HCT116 (cell line): ENCODE measurements at places on chromosomes 2 and 18. TPM values are rescaled to one million over a fixed set of nuclear protein-coding genes. Genes with fewer than 3 reads are reported as not detected.

The RNF125 gene
- 7.4 TPM for total RNA-seq

The MATN3 gene
- total RNA-seq, result not detected

The PROC gene
- not detected for total RNA-seq

The MAPK4 gene
- total RNA-seq, result 0.89 TPM

The ATP8B1 gene
- total RNA-seq, result 15.9 TPM

GRCh38 chr18:6730416-6731221, 1.1 kb downstream of the ARHGAP28 start:
- no peak for DNase-seq
- no peaks in the 10 kb centered on the region for H3K27me3 ChIP-seq
- H3K4me3 ChIP-seq, result no peak overlapping the region
- no peak overlapping the region for H3K27ac ChIP-seq
- no peaks in the 10 kb centered on the region for H3K4me1 ChIP-seq

DNA sequence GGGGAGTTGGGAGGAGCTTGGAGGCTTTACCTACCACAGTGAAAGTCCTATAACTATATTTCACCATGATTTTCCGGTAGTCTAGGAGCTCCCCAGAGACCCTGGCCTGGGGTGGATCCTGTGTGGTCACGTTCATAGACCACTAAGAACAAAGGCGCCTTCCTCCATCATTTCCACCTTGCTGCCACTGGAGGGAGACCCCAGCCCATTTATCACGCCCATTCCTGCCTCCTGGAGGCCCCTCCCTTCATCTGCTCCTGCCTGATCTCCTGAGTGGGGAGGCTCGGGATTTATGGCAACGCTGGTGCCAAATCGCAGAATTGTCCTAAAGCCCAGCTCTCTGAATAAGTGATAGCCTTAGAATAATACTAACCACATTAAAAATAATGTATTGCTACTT, 507.6 kb upstream of the SPHKAP start:
- H3K4me3 ChIP-seq, result no peak overlapping the region
- H3K4me1 ChIP-seq, result no peaks in the 10 kb centered on the region
- no peaks in the 10 kb centered on the region for H3K27me3 ChIP-seq

DNA sequence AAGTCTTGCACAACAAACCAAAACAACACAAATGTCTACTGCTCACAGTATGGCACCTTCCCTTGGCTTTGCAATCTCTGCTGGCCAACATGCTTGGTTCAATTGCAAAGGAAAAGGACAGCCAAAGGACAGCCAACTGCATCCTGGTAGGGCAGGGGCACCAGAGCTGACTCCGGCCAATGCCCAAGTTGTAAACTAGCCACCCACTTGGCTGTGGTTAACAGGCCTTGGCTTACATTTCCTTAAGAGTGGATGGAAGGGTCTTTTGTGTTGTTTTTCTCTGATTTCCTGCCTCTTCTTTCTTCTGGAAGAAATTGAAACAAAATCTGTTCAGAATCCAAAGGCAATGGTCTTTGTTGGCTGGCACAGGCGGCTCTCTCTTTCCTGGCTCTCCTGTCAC, 119.1 kb upstream of the TRIB2 start:
- H3K27ac ChIP-seq, result no peak overlapping the region
- DNase-seq, result no peak
- no peaks in the 10 kb centered on the region for H3K36me3 ChIP-seq
- H3K4me3 ChIP-seq, result no peak overlapping the region
- no peaks in the 10 kb centered on the region for H3K4me1 ChIP-seq

- H3K4me1 ChIP-seq, result peaks cover 51% of the 10 kb centered on the region
- H3K27me3 ChIP-seq, result no peaks in the 10 kb centered on the region
Measured at GRCh38 chr2:47344890-47345589, 57.9 kb upstream of the MSH2 start.

- no peak overlapping the region for H3K4me3 ChIP-seq
- H3K27me3 ChIP-seq, result no peaks in the 10 kb centered on the region
- no peak for DNase-seq
- peaks cover 39% of the 10 kb centered on the region for H3K4me1 ChIP-seq
- H3K27ac ChIP-seq, result no peak overlapping the region
Measured at GRCh38 chr2:232892843-232893242, 22.8 kb downstream of the SNORC start.

DNA sequence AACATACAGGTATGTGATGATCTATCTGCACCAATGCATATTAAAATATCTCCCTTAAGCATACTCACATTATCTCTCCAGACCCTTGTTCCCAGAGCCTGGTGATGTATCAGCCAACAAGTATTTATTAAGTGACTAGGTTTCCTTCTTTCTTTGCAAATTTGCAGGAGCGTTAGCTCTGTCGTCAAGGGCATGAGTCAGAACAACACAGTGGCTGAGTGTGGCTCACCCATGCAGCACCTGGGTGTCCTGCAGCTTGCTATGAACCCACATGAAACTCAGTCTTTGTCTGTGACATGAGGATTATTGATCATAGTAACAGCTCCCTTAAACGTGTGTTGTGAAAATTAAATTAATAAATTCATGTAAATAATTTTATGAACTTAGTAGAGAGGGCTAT, 96.6 kb downstream of the PIEZO2 start:
- no peaks in the 10 kb centered on the region for H3K36me3 ChIP-seq
- H3K4me1 ChIP-seq, result no peaks in the 10 kb centered on the region
- no peak overlapping the region for H3K4me3 ChIP-seq
- no peak overlapping the region for H3K27ac ChIP-seq
- DNase-seq, result no peak
- H3K27me3 ChIP-seq, result 0 out of 2 replicates have a peak, but pooled peaks cover 2% of the 10 kb centered on the region

DNA sequence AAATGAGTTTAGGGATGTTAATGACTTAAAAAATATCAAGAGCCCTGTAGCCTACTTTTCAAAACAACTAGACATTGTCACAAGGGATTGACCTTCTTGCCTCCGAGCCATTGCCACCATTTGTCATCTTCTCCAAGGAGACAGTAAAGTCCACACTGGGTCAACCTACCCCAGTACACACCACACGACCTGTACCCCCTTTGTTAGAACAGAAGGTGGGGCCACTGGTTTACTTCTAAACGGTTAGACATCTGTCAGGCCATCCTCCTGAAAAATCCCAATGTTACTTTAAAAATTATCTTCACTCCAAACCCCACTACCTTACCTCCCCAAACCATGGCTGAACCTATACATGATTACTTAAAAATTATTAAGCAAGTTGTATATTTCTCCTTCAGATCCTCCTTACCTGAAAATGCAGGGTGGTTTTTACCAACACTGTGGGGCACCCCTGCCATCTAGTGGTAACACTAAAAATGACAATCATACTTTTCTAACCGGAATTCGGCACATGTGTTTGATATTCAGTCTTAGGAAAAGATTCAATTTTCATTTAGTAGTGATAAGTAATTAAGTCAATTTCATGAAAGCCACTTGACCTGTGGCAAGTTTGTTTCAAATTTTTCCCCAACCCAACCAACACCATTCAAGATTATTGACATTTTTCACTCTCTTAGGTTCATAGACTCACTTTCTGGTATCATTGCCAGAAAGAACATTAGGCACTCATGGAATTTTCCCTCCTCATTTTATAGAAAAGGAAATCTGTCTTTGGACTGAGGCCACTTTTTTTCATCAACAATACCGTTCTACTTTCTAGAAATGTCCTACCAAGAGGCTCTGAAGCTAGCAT, 265.3 kb upstream of the PKDCC start:
- H3K27me3 ChIP-seq, result peaks cover 9% of the 10 kb centered on the region; the same call in 1 of the 2 replicates
- H3K4me3 ChIP-seq, result no peak overlapping the region
- DNase-seq, result peak; percentile 24

- no peak for DNase-seq
- H3K4me1 ChIP-seq, result no peaks in the 10 kb centered on the region
- H3K4me3 ChIP-seq, result no peak overlapping the region
- no peaks in the 10 kb centered on the region for H3K27me3 ChIP-seq
- H3K36me3 ChIP-seq, result no peaks in the 10 kb centered on the region
Measured at GRCh38 chr2:241156971-241157441, 6.7 kb downstream of the PPP1R7 start.

- H3K4me3 ChIP-seq, result no peak within 1 kb of the TSS
- no peaks in the 10 kb centered on the region for H3K36me3 ChIP-seq
- no peak for DNase-seq
Measured at GRCh38 chr18:4455113-4455811, at the start of gene DLGAP1. DLGAP1 (minus strand) TSS chr18:4455307.

GRCh38 chr18:50058731-50059130, 136.2 kb downstream of the MYO5B start:
- H3K4me1 ChIP-seq, result no peaks in the 10 kb centered on the region
- no peaks in the 10 kb centered on the region for H3K27me3 ChIP-seq
- no peak overlapping the region for H3K4me3 ChIP-seq
- H3K27ac ChIP-seq, result no peak overlapping the region
- H3K36me3 ChIP-seq, result no peaks in the 10 kb centered on the region
- no peak for DNase-seq
